ENCODE measurements at places on chromosomes 1 and 21. TPM values are rescaled to one million over a fixed set of nuclear protein-coding genes. Genes with fewer than 3 reads are reported as not detected.

DNA sequence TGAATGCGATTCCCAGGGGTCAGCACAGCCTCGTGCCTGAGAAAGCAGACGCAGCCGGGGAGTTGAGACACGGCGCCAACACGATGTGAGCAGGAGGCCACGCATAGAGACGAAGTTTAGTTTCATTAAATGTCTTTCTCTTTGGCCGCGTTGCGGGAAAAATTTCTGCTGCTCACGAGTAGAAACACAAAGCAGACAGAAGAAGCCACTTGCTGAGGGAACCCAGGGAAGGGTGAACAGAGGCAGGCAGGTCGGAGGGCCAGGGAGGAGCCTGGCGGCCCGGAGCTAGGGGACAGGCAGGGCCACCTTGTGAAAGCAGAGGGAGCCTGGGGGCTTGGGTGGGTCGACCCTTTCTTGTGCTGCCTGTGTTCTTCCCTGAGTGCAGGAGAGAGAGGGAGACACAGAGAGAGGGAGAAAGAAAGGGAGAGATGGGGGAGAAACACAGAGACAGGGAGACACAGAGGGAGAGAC lies 33.2 kb downstream of the POFUT2 start:
- DNase-seq = no peak
- H3K36me3 ChIP-seq = no peaks in the 10 kb centered on the region
- H3K27me3 ChIP-seq = peaks cover 9% of the 10 kb centered on the region
- H3K4me1 ChIP-seq = peaks cover 34% of the 10 kb centered on the region

DNA sequence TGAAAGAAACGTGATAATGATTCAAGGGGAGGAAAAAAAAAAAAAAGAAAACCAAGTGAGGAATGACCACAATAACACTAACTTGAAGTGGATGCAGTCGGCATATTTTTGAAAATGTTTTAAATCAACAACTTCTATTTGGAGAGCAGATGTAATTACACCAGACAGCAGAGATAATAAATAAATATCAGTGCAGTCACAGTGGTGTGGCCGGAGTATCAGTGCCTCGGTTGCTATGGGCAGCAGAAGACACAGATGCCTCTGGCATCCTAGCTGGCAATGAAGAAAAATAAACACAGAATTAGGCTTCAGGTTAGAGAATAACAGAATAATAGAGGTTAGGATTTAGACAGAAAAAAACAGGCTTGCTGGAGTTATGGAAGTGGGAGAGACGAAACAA lies 888.3 kb downstream of the LTN1 start:
- H3K27me3 ChIP-seq = no peaks in the 10 kb centered on the region
- DNase-seq = no peak
- no peaks in the 10 kb centered on the region for H3K36me3 ChIP-seq
- H3K27ac ChIP-seq = no peak overlapping the region
- no peak overlapping the region for H3K4me3 ChIP-seq
- no peaks in the 10 kb centered on the region for H3K4me1 ChIP-seq

GRCh38 chr1:33468011-33468410 lies 4.4 kb upstream of the ZSCAN20 start:
- peaks cover 21% of the 10 kb centered on the region for H3K4me1 ChIP-seq
- H3K27me3 ChIP-seq = no peaks in the 10 kb centered on the region
- H3K36me3 ChIP-seq = no peaks in the 10 kb centered on the region

DNA sequence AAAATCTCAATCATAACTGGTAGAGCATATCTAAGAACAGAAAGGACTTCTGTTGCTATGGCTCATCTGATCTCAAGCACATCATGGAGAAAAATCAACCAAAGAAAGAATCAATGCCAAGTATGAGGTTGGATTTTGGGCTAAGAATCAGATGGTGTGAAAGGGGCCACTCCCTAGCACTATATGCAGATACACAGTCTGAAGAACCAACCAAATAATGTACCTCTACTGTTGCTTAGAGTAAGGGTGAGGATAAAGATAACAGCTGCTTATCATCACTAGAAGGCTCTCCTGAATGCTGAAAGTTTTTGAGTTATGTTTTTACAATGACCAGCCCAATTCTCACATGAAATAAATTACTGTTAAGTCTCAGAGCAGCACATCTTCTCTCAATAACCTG lies 35.6 kb downstream of the ST7L start:
- no peaks in the 10 kb centered on the region for H3K27me3 ChIP-seq
- H3K27ac ChIP-seq = no peak overlapping the region
- peaks cover 8% of the 10 kb centered on the region for H3K36me3 ChIP-seq
- H3K4me1 ChIP-seq = no peaks in the 10 kb centered on the region
- DNase-seq = no peak

DNA sequence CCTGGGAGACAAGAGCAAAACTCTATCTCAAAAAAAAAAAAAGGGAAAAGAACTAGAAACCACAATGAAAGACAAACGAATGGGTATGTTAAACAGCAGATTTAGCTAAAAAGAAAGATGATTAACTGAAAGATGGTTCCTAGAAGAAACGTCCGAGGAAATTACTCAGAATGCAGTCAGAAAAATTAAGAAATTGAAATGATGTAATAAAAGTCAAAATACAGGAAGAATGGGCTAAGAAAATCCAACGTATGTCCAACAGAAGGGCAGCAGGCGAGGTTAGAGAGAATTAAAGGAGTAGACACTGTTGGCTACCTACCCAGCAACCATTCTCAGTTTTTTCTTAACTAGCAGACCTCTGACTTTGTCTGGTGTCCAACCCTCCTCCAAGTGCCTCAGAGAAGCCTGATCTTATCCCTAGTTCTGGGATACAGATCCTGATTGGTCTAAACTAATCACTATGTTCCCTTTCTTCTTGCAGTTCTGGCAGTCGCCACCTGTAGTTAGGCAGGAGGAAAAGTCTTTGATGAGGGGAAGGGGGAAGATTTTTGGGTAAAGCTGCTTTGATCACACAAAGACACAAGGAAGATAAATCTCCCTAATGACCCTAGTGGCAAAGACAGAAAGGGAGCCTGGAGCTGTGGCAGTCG lies 25.7 kb downstream of the GPR161 start:
- H3K27me3 ChIP-seq = no peaks in the 10 kb centered on the region
- H3K4me3 ChIP-seq = no peak overlapping the region
- no peak for DNase-seq
- H3K36me3 ChIP-seq = no peaks in the 10 kb centered on the region
- H3K4me1 ChIP-seq = no peaks in the 10 kb centered on the region
- no peak overlapping the region for H3K27ac ChIP-seq

DNA sequence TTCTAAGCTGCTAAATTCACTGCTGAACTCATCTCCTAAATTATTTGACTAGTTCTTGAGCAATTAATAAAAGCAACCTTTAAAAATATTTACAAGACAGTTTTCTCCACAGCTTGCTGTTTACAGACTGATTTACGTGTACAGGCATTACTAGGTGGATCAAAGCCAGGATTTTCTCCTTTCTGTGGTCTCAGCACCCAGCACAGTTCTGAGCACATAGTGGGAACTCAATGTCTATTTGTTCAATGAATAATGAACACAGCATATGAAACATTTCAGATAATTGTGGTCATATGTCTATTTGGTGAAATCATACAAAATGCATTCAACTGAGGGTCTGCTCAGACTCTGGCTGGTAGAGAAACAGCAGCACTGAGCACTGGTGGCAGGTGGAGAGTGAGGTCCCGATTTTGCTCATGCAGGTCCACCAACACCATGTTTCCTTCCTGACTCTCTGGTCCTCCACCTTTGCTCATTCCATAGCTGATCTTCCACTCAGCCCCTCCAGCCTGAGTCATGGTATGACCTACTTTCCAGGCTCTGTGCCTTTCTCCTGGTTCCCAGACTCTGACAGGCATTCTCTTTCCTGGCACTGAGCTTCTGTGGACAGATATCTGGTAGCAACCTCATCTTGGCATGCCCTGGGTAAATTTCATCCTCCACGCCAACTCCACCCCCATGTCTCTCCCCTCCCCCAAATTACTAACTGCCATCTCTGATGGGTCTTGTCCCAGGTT lies 311.3 kb downstream of the TGFB2 start:
- no peaks in the 10 kb centered on the region for H3K27me3 ChIP-seq
- no peak for DNase-seq
- H3K4me1 ChIP-seq = no peaks in the 10 kb centered on the region
- no peak overlapping the region for H3K27ac ChIP-seq

PTPRU gene
- 0.56 TPM for total RNA-seq

- H3K4me1 ChIP-seq = no peaks in the 10 kb centered on the region
- DNase-seq = no peak
- no peak overlapping the region for H3K4me3 ChIP-seq
- no peaks in the 10 kb centered on the region for H3K27me3 ChIP-seq
- no peak overlapping the region for H3K27ac ChIP-seq
Observed at GRCh38 chr1:58745117-58745516, 38.7 kb downstream of the JUN start.

GRCh38 chr1:156493742-156494141 lies 6.8 kb downstream of the MEF2D start:
- DNase-seq = no peak
- peaks cover 100% of the 10 kb centered on the region for H3K4me1 ChIP-seq
- peaks cover 31% of the 10 kb centered on the region for H3K36me3 ChIP-seq
- H3K27ac ChIP-seq = peak overlapping the region; percentile 36

AMY1A gene
- total RNA-seq = not detected

GRCh38 chr1:243597383-243597782 lies 252.7 kb downstream of the AKT3 start:
- peaks cover 12% of the 10 kb centered on the region for H3K4me1 ChIP-seq
- H3K36me3 ChIP-seq = no peaks in the 10 kb centered on the region
- no peak for DNase-seq
- no peak overlapping the region for H3K27ac ChIP-seq
- no peak overlapping the region for H3K4me3 ChIP-seq

- H3K36me3 ChIP-seq = no peaks in the 10 kb centered on the region
- H3K27ac ChIP-seq = peak overlapping the region; percentile 62
- H3K4me1 ChIP-seq = peaks cover 30% of the 10 kb centered on the region
- no peak overlapping the region for H3K4me3 ChIP-seq
Observed at GRCh38 chr1:58968360-58968952, 184.6 kb upstream of the JUN start.

GRCh38 chr21:45698493-45699184 lies 55.1 kb downstream of the PCBP3 start:
- H3K4me3 ChIP-seq = no peak overlapping the region
- no peak overlapping the region for H3K27ac ChIP-seq
- H3K27me3 ChIP-seq = no peaks in the 10 kb centered on the region
- DNase-seq = no peak
- H3K4me1 ChIP-seq = peaks cover 13% of the 10 kb centered on the region

DNA sequence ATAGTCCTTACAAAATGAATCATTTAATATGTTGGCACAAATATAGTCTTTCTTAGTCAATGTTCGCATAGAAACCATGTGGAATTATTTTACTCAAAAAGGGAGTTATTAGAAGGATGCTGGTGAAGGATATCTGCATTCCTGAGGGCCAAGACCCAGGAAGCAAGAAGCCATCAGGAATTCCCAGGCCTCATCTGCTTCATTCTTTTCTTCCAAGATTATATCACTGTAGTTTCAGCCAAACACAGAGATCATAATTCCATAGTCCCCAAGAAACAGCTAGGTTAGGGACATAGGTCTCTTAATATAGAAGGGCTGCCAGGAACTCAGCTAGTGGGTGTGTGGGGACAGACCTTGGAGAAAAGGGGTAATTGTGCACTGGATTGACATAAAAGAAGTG lies 28.6 kb upstream of the DISC1 start:
- H3K36me3 ChIP-seq = no peaks in the 10 kb centered on the region
- H3K27me3 ChIP-seq = no peaks in the 10 kb centered on the region
- no peak overlapping the region for H3K27ac ChIP-seq
- DNase-seq = no peak

DNA sequence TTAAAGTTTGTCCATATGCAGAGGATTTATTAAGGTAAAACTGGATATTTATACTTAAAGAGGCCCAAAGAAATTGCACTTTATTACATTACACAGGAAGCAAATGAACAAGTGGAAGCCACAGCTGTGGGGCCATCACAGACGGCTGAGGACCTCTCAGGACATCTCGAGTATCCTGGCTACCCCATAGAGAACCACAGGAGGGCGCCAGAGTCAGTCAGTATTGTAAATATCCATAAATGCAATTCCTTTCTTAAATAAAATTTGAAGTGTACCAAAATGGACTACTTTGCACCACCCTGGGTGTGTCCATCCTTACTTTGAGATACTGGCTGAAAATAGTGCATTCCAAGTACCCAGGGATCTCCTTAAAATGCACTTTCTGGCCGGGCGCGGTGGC lies 257.2 kb downstream of the MRPL39 start:
- H3K27me3 ChIP-seq = no peaks in the 10 kb centered on the region
- no peak for DNase-seq
- H3K27ac ChIP-seq = no peak overlapping the region
- no peaks in the 10 kb centered on the region for H3K36me3 ChIP-seq
- no peak overlapping the region for H3K4me3 ChIP-seq

- H3K27me3 ChIP-seq = no peaks in the 10 kb centered on the region
- H3K36me3 ChIP-seq = peaks cover 28% of the 10 kb centered on the region
- no peak for DNase-seq
- H3K27ac ChIP-seq = peak overlapping the region; percentile 98
Observed at GRCh38 chr1:156213644-156213966, 798 bp downstream of the PMF1 start.

MRPL39 gene
- total RNA-seq = 10.7 TPM

ANGPTL7 gene
- total RNA-seq = not detected

DNA sequence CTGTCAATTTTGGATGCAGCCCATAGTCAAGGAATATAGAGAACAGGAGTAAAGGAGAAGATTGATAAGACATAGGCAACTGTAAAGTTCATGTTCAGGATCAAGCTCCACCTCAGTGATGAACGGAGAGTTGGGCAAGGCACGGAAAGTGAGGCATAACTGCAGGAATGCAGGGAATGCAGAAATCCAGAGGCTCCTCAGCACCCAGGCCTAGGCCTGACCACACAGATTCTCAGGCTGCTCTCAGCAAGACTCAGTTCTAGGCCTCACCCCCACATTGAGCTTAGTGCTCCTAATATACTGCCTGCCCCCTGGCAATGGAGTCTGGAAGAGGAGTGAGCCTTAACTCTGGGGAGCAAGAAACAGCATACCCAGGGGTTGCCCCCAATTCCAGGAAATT lies 36.3 kb upstream of the S1PR1 start:
- no peak overlapping the region for H3K4me3 ChIP-seq
- H3K36me3 ChIP-seq = no peaks in the 10 kb centered on the region
- no peaks in the 10 kb centered on the region for H3K27me3 ChIP-seq
- no peak overlapping the region for H3K27ac ChIP-seq
- no peak for DNase-seq

GRHL3 gene
- not detected for total RNA-seq

GRCh38 chr1:246157516-246157915 lies 349.6 kb downstream of the SMYD3 start:
- no peak for DNase-seq
- no peaks in the 10 kb centered on the region for H3K4me1 ChIP-seq
- no peaks in the 10 kb centered on the region for H3K27me3 ChIP-seq
- H3K4me3 ChIP-seq = no peak overlapping the region
- peaks cover 2% of the 10 kb centered on the region for H3K36me3 ChIP-seq

- H3K27me3 ChIP-seq = no peaks in the 10 kb centered on the region
- H3K27ac ChIP-seq = no peak overlapping the region
- H3K4me1 ChIP-seq = no peaks in the 10 kb centered on the region
Observed at GRCh38 chr1:203207751-203208150, 21.2 kb upstream of the CHI3L1 start.

- H3K36me3 ChIP-seq = no peaks in the 10 kb centered on the region
- no peak overlapping the region for H3K4me3 ChIP-seq
- H3K4me1 ChIP-seq = no peaks in the 10 kb centered on the region
- no peak for DNase-seq
- H3K27me3 ChIP-seq = no peaks in the 10 kb centered on the region
Observed at GRCh38 chr1:78092643-78093042, 46.9 kb downstream of the GIPC2 start.
